ENCODE measurements at places on chromosomes 11 and 22.

DNA sequence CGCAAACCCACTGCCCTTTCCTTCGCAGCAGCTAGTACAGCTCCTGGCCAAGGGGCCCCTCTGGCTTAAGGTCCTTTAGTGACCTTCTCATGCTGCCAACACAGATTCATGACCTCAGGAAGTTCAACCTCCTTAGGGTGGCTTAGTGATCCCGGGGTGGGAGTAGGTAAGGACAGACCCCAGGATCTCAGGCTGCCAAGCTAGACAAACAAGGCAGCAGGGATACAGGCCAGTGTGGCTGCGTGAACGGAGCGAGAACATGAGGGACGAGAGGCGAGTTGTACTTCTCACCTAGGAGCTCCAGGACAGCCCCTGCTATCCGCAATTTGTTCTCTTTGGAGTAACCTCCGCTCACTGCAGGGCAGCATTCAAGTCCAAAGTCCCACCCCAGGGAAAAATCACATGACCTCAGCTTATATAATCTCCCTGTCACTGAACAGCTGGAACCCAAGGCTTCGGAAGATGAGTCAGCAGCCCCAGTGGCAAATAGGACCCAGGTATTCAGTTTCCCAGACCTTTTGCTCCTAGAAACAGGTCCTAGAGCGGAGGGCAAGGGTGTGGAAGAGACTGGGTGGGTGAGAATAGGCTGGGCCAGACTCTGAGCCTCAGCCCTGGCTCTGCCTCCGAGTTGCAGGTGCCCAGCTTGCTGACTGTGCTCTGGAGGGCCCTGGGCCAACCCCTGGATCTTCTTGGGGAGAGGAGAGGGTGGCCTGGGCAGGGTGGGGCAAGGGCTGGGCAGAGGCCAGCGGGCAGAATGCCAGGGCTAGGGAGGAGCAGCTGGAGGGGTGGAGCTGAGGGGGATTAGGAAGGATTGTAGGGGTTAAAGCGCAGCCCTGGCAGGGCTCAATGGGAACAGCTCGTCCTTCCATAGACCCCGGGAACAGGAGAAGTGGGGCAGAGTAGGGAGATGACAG lies 13.1 kb downstream of the USP2 start:
- DNase-seq, result no peak

DNA sequence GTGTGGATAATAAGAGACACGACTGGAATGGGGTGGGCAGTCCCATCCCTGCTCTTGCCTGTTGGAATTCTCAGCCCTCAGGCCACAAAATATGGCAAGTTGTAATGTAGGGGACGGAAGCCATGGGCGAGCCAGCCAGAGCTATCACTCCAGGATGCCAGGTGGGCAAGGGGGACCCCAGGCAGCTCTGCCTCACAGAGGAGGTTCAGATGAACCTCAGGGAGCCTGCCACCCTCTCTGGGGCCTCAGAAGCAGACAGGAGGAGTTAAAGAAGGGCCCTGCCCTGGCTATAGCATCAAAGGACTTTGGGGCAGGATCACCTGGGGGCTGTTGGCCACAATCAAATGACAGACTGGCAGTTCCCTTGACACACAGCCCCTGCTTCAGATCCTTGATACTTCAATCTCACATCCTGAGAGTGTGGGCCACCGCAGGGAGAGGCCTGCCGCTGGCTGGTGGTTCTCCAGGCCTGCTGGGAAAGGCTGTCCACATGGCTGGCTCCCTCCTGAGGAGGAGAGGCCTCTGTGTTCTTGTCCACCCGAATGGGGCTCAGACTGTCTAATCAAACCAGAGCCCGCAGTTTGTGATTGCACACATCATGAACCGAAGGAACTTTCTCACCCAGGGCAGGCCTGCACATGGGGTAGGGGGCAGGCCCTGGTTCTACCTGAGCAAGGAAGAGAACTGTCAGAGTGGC lies 31.4 kb downstream of the IGLL1 start:
- no peak for DNase-seq

GRCh38 chr11:74255741-74256375 lies 55.6 kb downstream of the P4HA3 start:
- peak; percentile 82 for DNase-seq

DNA sequence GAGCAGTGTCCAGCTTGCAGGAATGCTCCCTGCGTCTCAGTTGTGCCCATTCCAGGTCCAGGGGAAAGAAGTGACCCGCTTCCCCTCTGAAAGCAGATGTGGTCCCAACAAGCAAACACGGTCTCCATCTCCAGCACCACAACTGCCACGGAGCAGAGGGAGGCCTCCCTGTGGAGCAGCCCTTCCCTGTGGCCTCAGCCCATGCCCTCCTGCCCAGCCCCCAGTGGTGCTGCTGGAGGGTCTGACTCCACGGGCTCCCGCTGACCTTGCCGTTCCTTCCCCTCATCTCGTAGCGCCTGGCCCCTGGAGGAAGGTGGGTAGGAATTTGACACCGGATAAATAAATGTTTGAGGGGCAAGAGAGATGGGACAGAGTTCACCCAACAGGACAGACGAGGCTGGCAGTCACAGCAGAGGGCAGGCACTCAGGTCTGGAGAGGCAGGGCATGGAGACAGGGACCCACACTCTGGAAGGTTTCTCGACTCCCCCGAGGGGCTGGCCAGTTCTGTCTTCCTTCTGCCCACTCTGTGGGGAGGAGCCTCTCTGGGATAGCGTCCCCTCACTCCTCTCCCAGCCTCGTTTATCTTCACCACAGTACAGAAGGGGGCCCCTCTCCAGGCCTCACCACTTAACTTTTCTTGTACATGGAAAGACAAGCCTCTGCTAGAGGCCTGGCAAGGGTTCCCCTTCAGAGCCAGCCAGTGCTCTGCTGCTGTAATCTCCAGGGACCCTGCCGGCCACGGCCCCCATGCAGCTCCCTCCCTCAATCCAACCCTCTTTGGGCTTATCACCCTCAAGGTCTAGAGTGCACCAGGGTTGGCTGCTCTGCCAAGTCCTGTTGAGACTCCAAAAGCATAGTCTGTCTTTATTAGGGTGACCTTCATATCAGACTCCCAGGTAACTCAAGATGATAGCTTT lies 7.5 kb upstream of the ST3GAL4 start:
- DNase-seq, result no peak

GRCh38 chr11:66857927-66858185 lies 992 bp downstream of the LRFN4 start:
- no peak for DNase-seq

DNA sequence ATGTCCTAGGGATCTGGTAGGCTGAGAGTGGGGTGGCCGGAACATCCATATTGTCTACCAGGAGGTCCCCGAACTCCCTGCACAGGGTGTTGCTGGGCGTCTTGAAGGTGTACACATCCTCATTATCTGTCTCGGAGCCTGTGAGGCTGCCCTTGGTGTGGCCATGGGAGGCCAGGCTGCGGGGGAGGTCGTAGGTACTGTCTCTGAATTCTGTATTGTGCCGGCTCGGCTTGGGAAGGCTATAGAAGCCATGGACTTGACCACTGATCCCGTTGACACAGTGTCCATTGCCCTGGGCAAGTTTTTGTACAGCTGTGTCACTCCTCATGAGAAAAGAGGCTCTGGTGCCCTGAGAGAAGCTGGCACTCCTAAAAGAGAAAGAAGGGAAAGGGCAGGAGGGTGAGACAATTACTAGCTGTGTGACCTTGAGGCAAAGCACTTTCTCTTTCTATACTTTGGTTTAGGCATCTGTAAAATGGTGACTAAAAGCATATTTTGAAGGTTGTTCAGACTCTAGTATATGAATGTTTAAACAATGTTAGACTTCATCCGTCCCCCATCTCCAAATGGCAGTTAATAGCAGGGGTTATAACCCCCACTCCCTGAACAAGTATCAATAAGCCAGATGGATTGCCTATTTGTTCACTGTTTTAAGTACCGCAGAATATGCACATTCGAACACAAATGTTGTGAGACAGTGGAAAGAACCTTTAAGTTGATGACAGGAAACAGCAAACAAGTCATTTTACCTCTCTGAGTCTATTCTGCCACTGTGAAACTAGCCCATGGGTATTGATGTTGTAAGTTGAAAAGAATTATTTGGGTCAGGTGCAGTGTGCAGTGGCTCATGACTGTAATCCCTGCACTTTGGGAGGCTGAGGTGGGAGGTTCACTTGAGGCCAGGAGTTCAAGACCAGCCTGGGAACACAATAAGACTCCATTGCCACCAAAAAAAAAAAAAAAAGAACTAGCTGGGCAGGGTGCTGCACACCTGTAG lies 38.3 kb downstream of the USP35 start:
- DNase-seq, result no peak

DNA sequence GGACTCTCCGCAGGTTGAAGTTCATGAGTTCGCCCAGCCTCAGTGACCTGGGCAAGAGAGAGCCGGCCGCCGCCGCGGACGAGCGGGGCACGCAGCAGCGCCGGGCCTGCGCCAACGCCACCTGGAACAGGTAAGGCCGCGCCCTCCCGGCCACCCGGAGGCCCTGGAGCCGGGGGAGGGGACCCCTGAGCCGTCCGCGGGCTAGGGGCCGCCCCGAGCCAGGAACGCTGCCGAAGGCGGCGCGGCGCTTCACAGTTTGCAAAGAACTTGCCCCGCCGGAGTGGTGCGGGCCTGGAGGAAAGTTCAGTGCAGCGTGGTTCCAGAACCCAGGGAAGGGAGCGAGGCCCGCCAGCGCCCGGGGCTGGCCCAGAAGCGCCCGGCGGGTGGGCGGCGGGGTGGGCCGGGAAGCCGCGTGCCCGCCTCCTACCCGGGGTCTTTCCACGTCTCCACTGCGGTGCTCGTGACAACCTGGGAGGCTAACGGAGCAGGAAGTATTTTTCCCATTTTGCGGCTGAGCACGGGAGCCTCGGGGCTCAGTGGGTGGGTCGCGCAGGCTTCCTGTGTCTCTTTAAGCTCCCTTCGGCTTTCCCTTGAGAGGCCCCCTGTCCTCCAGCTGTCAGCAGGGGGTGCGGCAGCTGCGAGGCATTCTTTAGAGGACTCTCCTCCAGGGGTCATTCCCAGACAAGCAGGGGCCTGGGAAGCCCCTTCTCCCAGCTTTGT lies 635 bp downstream of the PRR5 start:
- DNase-seq, result no peak

DNA sequence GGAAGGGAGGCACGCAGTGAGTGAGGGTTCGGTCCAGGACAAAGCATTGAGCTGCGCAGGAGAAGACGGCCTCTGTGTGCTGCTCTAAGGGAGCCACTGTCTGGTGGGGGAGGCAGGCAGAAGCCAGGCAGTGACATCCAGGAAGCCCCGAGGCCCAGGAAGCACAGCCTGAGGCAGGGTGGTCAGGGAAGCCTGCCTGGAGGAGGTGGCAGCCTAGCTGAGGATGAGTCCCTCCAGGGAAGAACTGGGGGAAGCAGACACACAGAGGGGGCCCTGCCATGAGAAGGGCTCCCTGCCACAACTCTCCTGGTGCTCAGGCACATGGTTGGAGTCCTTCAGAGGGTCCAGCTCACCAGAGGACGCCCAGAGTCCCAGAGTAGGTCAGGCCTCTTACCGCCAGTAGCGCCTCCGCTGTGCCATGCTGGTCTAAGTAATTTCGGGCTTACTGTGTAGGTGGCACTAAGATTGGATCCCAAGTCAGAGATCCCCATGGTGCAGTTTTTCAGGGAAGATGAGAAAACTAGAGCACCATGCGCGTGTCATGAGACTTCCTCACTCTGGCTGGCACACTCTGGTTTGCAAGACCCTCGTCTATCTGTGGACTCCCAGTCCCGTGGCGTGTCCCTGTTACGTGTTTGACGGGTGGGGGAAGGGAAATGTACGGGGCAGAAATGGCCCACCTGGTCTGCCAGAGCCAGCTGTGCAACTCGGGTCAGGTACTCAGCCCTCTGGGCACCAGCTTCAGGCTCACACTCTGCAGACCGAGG lies 887.2 kb downstream of the BRD1 start:
- no peak for DNase-seq

DNA sequence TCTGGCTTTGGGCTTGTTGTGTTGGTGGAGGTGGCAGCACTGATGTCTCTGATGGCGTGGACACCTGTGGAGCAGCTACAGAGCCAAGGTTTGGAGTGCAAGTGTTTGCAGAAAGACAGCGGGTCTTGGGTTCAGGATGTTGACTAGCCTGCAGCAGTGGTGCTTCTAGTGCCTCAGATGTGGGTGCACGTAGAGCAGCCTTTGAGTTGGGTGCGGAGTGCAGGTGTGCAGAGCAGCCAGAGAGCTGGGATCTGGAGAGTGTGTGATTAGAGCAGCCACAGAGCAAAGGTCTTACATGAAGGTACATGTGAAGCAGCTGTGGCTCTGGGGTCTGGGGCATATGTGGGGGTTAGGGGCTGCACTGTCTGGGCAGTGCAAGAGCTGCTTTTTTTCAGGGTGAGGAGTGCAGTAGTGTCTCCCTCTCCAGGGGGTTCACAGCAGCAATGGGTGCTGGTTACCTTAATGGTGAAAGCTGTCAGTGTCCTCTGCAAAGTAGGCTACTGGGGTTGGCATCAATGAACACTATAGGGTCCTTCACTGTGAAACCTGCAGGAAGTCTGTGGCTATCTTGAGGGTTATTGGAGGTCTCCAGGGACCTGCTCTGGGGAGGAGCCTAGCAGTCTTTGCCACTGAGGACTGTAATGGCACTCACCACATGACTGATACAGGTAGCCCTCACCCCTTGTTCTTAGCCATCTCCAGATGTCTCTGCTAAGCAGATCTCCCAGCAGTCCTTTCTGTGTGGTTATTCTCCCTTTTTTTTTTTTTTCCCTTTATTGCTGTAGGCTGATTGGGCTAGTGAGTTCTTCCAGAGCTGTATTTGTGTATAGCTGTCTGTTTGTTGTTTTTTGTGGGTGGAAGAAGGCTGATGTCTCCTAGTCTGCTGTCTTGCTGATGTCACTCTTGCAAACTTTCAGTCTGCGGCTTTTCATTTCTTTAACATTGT lies 14.3 kb downstream of the BIRC2 start:
- no peak for DNase-seq

DNA sequence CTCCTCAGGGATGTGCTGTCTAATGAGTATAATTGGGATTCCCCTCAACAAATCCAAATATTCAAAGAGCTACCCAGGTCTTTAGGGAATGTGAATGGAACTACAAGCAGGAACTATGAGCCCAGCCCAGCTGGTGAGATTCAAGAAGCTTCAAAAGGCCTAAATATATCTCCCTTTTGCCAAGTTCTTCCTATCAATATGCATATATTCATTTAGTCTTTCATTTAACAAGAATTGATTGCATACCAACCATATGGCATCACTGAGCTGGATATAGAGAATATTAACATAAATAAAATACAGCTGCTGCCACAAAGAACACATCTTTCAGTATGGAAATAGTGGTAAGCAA lies 58.9 kb upstream of the PRSS23 start:
- no peak for DNase-seq

- DNase-seq, result no peak
Measured at GRCh38 chr11:46075168-46075567, 46.1 kb downstream of the PHF21A start.
